Muscle of arm (tissue), 14 donors: ENCODE measurements at places on chromosomes 4 and X.
A peak's percentile ranks its signal among the peaks of the same experiment; 100 is the strongest.

DNA sequence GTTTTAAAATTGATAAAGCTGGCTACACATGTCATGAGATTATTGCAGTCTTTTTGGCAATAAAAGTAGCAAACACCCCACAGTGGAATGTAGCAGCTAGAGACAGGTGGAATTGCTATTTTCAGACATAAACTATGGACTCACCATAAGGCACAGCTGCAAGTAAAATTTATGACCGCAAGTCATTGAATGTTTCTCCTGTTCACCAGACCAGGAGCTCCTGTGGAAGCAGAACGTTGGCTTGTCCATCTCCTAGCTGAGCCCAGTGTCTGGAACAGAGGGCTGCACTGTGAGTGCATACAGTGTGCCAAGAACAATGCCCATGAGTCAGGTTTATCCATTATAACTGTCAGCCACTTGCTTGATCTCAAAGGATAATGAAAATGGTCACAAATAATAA, 538.2 kb downstream of the INPP4B start:
- DNase-seq: no peak

- DNase-seq: no peak
Measured at GRCh38 chrX:119917877-119918276, 22.2 kb downstream of the AKAP14 start.

GRCh38 chr4:5112333-5113095, 61.2 kb downstream of the STK32B start:
- no peak for DNase-seq

GRCh38 chr4:91936311-91936710, 367.5 kb upstream of the GRID2 start:
- DNase-seq: peak; percentile 15

GRCh38 chrX:100368167-100368566, 41.9 kb downstream of the PCDH19 start:
- no peak for DNase-seq

GRCh38 chr4:153039542-153040185, 103.5 kb downstream of the FHDC1 start:
- no peak for DNase-seq

- DNase-seq: peak; percentile 50
Measured at GRCh38 chr4:70559211-70559830, 32.7 kb upstream of the AMBN start.

DNA sequence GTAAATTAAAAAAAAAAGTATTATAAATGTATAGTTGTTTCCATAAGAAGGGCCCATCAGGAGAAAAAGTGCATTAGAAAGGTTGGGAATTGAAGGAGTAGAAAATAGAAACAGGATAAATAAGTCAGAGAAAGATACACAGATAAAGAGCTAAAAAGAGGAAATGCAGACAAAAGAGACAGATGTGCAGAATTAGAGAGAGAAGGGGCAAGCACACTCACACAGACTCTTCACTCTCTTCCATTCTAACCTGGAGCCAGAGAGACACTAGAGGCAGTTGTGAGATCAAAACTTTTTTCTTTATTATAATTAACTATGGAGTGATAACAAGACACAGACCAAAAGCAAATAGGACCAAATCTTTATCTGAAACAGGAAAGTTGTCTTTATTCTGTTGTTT, 134.1 kb downstream of the CEP135 start:
- no peak for DNase-seq

DNA sequence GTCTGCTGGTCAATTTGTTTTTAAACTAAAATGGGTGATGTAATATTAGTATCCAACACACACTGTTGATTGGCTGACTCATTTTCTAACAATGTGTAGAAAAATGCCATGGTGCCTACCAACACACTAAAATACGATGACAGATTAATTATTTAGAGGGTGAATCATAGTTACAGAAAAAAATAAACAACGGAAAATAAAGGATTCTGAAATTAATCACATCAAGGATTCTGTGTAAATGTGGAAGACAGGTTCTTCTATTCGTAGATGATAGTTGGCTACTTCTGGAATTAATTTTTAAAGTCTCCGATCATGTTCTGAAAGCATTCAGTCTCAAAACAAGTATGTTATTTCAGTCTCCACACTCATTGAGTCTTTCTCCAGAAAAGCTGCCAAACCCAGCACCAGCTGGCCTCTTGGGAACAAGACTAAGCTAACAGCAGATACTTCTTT, 8.2 kb upstream of the IQCM start:
- DNase-seq: no peak

DNA sequence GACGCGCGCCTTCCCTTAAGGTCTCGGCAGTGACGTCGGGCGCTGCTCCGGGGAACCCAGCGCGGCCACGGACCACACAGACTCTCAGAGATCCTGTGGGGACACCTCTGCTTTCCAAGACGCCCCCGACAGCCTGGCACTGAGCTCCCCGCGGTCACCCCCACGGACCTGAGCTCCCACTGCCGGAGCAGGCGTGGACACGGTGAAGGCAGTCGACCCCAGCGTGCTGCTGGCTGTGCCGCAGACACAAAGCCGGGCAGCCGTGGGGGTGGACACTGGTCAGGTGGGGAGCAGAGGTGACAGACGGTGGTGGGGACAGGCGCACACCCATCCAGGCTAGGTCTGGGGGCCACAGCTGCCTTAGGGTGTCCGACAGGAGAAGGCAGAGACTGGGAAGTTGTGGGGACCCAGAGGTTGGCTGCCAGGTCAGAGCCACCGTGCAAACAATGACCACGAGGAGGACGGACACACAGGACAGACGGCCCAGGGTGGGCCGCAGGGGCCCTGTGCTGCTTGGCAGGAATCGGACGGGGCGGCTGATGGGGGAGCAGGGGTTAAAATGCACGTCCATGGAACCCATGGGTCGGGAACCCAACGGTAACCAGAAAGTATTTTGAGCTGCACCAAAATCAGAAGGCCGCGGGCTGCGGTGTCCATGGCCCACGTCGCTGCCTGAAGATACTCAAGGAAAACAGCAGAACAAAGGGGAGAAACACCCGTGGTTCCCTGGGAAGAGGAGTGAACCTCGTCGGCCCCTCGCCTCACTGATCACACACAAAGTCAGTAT, 16.6 kb upstream of the GTPBP6 start:
- no peak for DNase-seq

DNA sequence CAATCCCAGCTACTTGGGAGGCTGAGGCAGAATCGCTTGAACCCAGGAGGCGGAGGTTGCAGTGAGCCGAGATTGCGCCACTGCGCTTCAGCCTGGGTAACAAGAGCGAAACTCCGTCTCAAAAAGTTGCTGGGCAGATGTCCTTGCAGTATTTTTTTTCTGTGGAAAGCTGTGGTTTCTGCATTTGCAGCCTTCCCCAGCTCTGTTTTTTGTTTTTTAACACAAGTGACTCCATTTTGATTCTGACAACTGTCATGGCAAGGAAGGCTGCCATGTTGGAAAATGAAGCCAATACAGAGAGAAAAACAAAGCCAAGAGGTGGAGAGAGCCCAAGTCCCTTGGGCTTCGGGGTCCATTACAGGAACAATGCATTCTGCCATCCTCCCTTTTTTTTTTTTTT, 11.7 kb upstream of the SLC10A3 start:
- DNase-seq: no peak

GRCh38 chrX:69297506-69297905, 132.3 kb upstream of the PJA1 start:
- DNase-seq: no peak

DNA sequence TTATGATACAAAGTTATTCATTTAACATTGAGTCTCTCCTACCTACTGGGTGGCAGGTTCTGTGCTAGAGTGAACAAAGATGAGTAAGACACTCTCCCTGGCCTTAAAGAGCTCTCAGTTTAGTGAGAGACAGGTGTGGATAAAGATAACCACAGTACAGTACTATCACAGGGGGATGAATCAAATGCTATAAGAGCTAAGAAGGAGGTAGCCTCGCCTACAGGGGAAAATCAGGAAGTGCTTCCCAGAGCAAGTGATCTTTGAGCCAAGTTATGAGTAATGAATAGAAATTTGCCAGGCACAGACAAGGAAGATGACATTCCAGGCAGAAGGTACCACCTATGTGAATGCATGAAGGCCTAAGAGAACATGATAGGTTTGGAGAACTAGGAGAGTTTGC, 3.4 kb upstream of the IGBP1 start:
- no peak for DNase-seq

DNA sequence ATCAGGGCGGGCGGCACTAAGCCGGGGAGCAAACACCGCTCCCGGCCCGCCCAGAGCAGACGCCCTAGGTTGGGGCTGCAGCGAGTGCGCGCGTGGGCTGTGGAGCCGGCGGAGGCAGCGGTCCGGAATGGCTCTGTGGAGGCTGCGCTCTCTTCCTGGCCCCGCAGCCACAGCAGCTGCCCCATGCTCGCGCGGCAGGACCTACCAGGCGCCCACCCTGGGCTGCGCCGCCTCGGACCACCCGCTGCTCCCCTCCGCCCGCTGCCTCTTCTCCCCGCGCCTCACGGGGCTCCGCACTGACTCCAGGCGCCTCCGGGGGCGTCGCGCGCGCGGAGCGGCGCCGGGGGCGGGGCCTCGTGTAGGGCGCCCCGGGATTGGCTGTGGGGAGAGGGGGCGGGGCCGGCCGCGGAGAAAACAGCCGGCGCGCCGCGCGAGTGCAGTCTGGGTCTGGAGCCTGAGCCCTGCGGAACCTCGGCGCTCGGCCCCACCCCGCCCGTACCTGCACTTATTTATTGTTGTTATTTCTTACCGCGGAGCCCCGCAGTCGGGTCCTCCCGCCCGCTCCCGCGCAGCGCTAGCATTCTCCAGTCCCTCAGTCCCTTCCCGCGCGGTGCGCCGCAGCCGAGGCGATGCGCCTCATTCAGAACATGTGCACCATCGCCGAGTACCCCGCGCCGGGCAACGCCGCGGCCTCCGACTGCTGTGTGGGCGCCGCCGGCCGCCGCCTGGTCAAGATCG, at the start of gene RASL11B:
Gene RASL11B (plus strand): TSS at position 439 of the 738 bp plus-strand sequence. CDS start 191 bp downstream, at position 630.
- peak; percentile 83 for DNase-seq

DNA sequence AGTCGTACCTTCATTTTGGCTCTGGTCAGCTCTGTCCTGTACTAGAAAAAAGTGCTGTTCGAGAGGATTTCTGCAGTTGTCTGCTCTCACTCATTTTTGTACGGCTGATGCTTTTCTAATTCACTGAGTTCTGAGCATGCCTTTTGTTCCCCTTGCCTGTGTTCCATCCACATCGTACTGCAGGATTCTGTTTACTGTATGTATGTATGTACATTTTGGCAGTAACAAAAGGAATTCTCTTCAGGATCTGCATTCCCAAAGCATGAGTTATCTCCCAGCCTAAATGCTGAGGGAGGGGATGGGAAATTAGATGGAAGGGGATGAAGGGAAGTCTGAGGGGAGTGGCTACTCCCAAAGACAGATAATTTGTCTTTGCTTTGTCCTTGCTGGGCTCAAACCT, 87.6 kb downstream of the GBA3 start:
- no peak for DNase-seq

- no peak for DNase-seq
Measured at GRCh38 chr4:88166608-88167007, 8.2 kb upstream of the ABCG2 start.

DNA sequence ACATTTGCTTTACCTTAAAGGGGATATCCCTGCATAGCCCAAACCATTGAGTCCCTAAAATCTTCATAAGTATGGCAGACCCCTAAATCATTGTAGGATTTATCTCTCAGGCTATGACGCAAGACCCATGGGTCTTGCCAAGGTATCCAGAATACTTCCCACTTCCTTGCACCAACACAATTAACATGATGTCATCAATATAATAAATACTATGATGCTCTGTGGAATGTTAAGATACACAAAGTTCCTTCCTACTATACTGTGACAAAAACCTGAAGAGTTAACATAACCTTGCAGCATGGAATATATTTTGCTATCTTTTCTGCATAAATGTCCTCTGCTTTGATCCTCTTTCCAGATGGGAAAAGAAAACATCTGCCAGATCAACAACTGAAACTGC, 49.9 kb upstream of the TMEM184C start:
- no peak for DNase-seq

DNA sequence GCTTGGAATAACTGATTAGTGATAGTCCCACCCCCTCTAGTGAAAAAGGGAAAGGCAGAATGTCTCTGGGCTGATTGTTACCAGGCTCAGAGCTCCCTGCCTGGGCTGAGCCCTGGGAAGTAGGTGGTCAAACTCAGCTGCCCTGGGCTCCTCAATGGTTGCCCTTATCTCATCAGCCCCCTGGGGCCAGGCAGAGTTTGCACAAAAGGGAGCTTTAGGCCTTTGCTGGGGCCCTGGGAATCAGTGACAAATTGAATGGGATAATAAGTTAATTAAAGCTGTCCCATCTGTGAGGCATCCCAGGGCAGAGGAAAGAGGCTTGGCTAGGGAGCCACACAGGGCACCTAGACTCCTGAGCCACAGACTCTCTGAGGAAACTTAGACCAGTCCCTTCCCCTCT, 89.0 kb downstream of the EFNB1 start:
- DNase-seq: no peak

DNA sequence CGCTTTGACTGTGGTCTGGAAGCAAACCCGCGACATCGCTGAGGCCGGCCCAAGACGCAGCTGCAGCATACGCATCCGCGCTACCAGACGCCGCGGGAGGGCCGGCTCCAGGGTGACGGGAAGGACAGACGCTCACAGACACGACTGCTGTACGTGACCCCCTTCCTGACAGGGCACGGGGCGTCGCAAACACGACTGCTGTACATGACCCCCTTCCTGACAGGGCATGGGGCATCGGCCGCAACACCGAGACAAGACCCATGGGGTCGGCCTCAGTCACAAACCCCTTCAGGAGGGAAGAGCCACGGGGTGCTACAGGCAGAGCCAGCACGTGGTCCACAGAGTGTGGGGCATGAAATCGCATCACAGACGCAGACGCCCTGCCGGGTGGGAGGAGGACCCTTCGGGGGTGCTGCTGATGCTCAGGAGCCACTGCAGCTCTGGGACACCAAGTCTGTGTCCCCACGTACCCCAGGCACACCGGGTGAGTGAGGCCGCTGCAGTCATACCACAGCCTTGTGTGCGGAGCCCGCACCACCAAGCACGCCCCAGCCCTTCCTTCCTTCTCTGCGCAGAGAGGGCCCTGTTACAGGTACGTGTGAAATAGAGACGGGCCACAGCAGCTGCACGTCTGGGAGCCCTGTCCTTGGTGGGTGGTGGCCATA, 38.7 kb upstream of the CPLX1 start:
- DNase-seq: no peak

DNA sequence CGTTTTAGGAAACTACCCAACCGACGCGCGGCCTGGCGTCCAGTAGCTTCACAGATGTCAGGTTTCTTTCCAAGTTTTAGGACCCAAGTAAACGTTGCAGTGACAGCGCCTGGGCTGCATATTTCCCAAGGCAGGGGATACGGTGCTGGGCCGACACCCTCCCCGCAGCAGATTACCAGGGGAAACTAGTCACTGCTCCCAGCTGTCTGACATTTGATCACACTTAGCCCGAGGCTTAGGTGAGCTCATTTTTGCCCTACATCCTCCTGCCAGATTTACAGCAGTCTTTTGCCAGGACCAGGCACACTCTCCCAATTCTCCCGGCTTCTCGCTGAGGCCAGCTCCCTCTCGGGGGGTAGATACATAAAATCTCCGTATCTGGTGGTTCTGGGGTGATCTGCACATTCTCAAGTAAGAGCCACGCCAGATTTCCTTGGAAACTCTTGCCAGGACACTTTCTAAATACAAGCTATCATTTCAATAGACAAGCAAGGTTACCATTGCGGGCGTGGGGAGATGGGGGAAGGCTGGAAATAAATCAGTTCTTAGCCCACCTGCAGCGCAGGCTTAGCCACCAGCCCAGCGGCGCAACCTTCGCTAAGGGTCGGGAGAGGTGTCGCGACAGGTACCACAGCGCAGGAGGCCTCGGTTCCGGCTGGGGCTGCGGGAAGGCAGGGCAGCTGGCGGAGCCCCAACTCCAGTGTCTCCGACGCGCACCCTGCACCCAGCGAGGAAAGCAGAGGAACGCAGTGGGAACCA, 2.5 kb upstream of the SOX3 start:
- no peak for DNase-seq

- no peak for DNase-seq
Measured at GRCh38 chr4:110487873-110488272, 11.9 kb downstream of the ENPEP start.
